HFF-Myc (cell line): ENCODE measurements at places on chromosomes 3 and 15.

GRCh38 chr3:4674216-4674615 is 181.1 kb downstream of the ITPR1 start:
- no peak for DNase-seq

GRCh38 chr3:103067963-103068362 is 633.1 kb downstream of the ZPLD1 start:
- DNase-seq: no peak

DNA sequence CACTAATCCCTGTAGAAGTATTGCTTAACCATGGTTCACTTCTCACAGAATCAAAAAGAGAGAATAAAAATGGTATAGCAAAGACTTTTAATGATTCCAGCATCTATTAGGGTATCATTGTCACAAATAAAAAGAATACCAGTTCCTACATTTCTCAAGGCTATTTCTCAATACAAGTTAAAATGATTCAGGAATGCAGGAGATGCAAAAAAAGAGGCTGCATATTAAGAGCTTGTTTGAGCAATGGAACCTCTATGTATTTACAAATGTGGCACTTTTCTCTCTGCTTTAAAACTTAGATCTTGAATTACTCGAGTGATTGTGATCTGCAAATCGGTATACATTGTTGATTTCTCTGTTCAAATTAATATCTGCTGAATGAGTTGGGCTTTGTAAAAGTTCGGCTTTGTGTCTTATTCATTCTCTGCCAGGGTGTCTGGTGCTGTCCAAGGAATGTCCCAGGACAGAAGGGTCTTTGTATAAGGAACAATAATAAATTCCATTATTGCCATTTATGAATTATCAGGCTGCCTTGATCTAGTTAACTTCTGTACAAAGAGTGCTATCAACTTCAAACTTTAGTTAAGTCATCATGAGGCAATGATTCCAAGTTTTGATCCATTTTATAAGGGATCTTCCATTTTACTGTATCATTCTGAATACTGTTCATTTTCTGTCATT is 364.2 kb downstream of the RBMS3 start:
- no peak for DNase-seq

GRCh38 chr3:72163809-72164634 is 379.1 kb upstream of the PROK2 start:
- DNase-seq: no peak

DNA sequence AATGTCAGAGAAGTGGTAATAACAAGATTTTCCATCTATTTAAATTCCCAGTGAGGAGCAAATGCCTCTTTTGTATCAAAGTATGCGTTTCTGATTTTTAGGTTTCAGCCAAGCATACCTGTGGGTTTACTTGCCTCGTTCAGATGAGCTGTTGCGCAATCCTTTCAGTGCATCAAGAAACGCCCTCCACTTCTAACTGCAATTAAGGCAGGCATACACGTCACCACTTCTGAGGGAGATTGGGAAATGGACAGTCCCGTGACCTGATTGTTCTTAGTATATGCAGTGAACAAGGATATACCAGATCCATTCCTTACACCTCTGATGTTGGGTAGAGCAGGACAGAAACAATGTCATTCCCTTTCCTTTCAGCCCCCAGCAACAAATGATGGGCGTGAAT is 219.0 kb downstream of the ITPR1 start:
- DNase-seq: no peak
